ENCODE measurements at places on chromosomes 4 and X.

- DNase-seq, result no peak
These were observed 34.2 kb upstream of the LRAT start for GRCh38 chr4:154709550-154709949.

GRCh38 chrX:116009861-116010710 is 160.5 kb upstream of the AGTR2 start:
- no peak for DNase-seq

GRCh38 chr4:85557016-85557901 is 82.3 kb downstream of the ARHGAP24 start:
- no peak for DNase-seq

DNA sequence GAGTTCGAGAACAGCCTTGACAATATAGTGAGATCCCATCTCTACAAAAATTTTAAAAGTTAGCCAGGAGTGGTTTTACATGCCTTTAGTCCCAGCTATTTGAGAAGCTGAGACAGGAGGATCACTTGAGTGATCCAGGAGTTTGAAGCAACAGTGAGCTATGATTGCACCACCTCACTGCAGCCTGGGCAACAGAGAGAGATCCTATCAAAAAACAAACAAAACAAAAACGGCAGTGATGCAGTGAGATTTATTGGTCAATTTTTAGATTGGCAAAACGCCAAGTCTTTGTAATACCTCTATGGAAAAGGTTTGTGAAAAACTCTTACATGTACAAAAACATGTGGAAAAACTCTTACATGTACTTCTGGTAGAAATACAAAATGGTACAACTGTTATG is 91.3 kb downstream of the PTPN13 start:
- no peak for DNase-seq

DNA sequence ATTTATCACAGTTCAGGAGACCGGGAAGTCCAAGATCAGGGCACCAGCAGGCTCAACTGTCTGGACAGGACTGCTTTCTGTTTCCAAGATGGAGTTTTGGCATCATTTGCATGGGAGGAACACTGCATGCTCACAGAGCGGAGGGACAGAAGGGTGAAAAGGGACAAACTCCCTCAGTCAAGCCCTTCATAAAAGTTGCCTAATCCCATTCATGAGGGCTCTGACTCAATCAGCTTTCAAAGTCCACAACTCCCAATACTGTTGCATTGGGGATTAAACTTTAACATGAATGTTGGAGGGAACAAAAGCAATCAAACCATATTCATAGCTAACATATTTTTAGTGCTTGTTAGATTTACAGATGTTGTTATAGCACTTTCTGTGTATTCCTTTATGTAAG is 158.9 kb upstream of the MAD2L1 start:
- no peak for DNase-seq

GRCh38 chr4:112371361-112371760 is 74.2 kb downstream of the ALPK1 start:
- no peak for DNase-seq

DNA sequence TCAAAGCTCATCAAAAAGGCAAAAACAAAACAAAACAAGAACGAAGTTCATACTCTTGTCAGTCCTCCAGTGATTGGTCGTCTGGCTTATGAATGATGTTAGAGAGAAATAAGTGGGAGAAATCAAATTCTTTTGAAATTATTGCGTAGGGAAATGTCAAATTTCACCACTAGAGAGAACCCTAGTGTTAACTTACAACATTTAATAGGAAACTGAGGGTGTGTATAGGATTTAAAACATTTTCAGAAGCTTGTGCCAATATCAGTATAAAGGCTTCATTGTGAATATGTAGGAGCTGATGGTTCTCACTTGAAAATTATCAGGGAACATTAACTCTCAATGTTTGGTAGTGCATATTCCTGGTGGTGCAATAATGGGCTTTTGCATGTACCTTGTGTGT is 17.4 kb downstream of the ADH6 start:
- DNase-seq, result no peak

DNA sequence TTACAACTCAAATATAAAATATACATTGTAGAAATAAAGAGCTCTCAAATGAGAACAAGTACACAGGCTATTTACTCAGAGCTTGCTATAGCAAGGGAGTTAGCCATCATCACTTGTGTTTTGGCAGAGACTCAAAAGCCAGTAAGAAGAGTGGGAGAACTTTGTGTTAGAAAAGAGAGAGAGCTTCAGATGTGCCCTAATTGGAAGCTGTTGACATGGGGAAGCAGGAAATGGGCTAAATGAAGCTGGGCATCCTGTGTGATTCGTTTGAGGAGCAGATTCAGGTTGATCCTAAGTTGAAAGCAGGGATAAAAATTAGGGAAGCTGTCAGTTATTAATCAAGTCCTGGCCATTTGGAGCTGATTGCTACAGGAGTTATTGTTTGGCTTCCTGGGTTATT is 207.4 kb upstream of the MAOA start:
- no peak for DNase-seq

- DNase-seq, result no peak
These were observed 13.5 kb downstream of the KDM5C start for GRCh38 chrX:53211391-53211978.

- no peak for DNase-seq
These were observed 3.7 kb upstream of the MAEA start for GRCh38 chr4:1285790-1286553.

GRCh38 chr4:2788532-2789103 is 4.3 kb upstream of the SH3BP2 start:
- DNase-seq, result no peak

- no peak for DNase-seq
These were observed 123.5 kb downstream of the BCOR start for GRCh38 chrX:39974270-39974669.

GRCh38 chrX:113470166-113470565 is 629.5 kb upstream of the AMOT start:
- DNase-seq, result no peak

DNA sequence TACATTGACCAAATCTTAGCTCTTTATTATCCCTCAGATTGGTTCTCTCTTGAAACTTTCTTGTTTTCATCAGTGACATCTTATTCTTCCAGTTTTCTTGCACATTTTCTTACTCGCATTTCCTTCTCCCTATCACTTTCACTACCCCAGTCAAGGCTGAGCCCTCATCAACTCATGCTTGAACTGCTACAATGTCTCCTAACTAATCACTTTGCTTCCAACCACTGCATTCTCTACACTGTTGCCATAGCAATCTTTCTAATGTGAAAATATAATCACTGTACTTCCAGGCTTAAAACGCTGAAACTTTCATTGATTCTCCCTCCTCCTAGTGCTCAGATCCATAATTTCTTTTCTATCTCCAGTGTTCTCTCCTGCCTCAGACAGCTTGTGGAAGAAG is 22.2 kb upstream of the LPAR4 start:
- DNase-seq, result no peak

DNA sequence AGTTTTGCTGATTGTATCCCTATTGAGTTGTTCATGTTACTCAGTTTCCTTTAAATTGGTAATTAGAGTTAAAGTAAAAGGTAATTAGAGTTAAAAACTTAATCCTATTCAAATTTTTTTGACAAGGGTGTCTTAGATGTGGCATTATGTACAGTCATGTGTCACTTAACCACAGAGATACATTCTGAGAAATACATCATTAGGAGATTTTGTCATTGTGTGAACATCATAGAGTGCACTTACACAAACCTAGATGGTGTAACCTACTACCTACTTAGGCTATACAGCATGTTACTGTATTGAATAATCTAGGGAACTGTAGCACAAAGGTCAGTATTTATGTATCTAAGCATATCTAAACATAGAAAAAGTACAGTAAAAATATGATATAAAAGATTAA is 39.2 kb downstream of the BEX3 start:
- DNase-seq, result no peak

- no peak for DNase-seq
These were observed 1.6 kb downstream of the ZAR1 start for GRCh38 chr4:48491514-48492176.

GRCh38 chr4:86977621-86978184 is 42.9 kb downstream of the AFF1 start:
- peak; percentile 27 for DNase-seq

GRCh38 chr4:186451982-186452381 is 103.4 kb downstream of the MTNR1A start:
- no peak for DNase-seq

GRCh38 chr4:38161208-38162113 is 201.3 kb downstream of the PTTG2 start:
- no peak for DNase-seq

GRCh38 chrX:17594693-17595092 is 142.6 kb upstream of the SCML1 start:
- no peak for DNase-seq

GRCh38 chrX:152819266-152819665 is 11.3 kb downstream of the CETN2 start:
- no peak for DNase-seq

DNA sequence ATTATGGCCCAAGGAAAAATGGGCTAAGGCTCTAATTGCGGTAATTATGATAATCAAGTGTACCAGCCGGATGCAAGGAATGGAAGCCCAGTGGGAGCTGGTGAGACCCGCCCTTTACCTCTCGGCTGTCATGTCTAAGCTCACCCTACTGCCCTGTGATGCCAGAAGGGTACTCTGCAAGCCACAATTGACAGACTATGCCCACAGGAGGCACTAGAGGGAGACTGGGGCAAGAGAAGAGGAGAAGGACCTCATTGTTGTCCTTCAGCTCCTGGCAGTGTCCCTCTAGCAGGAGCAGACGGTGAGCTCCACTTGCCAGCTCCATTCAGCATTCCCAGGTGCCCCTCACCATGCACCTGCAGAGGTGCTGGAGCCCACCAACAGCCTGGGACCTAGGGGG is 141.8 kb downstream of the SMIM20 start:
- no peak for DNase-seq

- DNase-seq, result no peak
These were observed 113.7 kb upstream of the TSPAN5 start for GRCh38 chr4:98771959-98772632.

DNA sequence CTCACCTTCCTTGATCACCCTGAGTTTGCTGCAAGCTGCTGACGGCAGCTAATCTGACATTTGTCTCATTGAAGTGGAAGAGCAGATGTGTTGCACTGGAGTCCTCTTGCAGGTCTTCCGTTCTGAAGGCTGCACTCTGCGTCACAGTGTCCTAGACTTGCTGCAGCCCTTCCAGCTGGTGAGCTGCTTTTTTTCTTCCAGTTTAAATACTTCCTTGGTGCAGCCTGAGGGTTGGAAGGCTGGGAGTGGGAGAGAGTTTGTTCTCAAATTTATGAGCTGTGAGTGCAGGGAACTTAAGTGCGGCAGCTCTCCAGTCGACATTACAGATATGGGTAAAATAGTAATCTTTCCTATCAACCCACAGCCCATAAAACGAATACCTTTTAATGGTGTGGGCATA is 303.6 kb upstream of the FAT1 start:
- no peak for DNase-seq

DNA sequence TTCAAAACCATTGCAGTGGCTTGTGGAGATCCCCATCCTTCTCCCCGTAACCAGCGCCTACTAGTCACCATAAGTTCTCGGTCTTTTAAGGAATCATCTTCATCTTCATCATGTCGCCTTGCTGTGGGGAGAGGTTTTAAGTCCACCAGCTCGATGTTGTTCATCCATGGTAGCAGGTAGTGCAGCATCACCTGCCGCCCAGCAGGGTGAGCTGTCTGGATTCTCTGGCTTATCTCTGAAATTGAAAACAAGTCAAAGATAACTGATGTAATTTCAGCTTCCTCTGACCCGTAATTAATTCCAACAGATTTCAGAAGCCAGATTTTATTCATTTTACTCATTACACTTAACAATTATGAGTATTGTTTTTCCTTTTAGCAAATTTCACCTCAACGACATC is 67.4 kb downstream of the ZAR1 start:
- DNase-seq, result no peak

- DNase-seq, result peak; percentile 52
These were observed 1.6 kb downstream of the REST start for GRCh38 chr4:56909086-56909894.

DNA sequence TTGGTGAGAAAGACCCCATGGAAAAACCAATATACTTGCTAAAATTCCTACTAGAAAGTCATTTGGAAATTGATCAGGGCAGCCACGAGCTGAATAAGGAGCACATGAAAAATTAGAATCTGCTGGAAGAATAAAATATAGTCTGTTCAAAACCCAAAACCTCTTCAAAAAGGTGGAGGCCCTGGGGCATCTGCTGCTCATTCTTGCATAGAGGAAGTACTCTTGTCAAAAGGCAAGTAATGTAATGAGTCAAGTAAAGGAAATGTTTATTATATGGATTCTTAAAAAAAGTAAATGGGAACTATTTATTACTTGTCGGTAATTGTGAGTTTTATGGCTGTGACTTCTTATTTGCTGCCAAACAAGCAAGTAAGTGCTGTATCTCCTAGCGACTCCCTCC is 109.5 kb downstream of the GK start:
- no peak for DNase-seq

DNA sequence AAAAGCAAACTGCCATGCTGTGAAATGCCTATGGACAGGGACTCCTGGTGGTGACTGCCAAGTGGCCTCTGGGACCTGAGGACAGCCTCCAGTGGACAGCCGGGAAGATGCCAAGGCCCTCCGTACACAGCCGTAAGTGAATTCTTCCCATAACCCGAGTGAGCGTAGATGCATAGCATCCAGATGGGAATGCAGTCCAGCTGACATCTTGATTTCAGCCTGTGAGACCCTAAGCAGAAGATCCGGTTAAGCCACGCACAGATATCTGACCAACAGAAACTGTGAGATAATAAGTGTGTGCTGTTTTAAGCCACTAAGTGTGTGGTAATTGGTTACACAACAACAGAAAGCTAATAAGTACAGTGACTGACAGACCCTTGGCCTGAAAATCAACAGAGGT is 55.9 kb downstream of the TMEM156 start:
- DNase-seq, result no peak

GRCh38 chr4:174324725-174325124 is 41.0 kb downstream of the CEP44 start:
- no peak for DNase-seq

DNA sequence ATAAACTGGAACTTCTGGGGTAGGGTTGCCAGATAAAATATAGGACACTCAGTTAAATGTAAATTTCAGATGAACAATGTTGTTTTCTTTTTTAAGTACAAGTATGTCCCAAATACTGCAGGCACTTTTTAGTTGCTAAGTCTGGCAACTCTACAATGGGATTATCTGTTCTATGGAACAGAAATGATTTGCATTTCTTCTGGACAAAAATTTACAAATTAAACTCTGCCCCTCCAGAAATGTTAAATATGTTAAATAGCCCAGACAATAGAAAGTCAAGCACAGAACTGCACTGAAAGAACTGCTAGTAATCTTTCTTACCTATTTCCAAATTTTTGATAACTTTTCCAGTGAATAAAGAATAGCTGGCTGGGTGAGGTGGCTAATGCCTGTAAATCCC is 140.1 kb upstream of the DDX53 start:
- no peak for DNase-seq

DNA sequence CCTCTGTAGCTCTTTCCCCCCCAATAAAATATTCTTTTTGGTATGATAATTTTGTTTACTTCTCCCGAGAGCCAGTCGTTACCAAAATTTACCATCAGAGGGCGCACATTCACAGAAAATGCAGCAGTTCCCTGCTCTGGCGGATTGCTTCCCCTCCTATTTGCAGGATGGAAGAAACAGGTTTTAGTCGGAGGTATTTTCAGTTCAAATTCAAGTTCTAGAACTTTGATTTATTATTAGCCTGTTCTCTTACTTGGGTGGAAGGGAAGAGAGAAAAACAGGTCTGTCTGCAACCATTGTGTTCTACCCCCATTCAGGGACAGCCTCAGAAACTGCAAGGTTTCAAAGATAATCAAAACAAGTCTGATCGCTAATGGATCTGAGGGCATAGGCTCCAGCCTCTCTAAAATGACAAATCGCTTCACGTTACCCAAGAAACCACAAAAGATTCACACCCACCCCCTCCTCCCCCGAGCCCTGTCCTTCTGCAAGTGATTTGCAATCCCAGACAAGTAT is 263.8 kb upstream of the RPS6KA3 start:
- DNase-seq, result no peak

GRCh38 chrX:11724122-11725017 is 33.7 kb upstream of the MSL3 start:
- DNase-seq, result no peak

Measured in GM12892 (cell line).